ENCODE measurements at places on chromosomes 4 and X.

- DNase-seq: no peak
Measured at GRCh38 chr4:183374950-183375555, 52.8 kb upstream of the CLDN24 start.

DNA sequence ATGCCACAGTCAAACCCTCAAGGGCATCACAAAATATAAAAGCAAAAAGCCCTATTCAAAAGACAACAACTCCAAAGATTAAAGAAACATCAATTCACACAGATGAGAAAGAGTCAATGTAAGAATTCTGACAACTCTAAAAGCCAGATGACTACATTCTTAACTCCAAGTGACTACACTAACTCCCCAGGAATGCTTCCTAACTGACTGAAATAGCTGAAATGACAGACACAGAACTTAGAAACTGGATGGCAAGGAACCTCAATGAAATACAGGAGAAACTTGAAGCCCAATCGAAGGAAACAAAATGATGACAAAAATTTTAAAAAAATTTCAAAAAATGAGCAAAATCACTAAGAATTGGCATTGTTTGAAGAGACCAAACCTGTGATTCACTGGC lies 1047.6 kb upstream of the PCDH10 start:
- DNase-seq: no peak

DNA sequence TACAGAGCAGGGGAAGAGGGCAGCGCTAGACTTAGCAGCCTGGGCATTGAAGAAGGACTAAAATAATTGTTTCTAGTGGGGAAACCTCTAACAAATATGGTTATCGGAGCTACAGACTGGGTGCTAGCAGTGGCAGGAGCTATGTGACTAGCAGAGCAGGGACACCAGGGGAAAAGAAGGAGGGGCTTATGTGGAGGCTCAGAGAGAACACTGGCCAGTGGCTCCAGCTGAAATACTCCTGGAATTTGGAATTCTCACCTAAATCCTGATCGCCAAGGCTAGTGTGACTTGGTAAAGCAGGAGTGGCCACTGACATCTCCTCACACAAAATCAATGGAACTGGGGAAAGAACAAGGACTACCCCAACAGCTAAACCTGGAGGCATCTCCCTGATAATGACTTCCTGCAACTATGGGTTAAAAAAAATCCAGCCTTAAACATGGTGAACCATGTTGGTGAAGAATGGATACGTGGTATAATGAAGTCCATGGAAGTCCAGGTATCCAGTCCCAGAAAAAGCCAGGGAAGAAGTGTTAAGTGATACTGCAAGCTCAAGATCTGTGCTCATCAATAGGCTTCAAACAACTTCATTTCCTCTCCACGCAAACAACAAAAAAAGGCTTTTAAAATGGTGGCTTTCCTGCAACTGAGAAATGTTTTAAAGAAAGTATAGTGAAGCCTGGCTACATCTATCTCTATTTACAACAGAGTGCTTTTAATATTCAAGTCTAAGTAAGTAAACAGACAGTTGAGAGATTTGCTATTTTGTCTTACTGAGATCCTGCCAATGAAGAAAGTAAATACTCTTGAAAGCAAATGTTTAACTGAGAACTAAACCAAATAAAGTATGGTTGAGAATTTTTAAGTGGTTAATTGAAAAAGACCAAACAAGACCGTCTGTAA lies 1.8 kb downstream of the TAPT1 start:
- peak; percentile 61 for DNase-seq

GRCh38 chr4:3760841-3761240 lies 5.3 kb upstream of the ADRA2C start:
- DNase-seq: no peak

DNA sequence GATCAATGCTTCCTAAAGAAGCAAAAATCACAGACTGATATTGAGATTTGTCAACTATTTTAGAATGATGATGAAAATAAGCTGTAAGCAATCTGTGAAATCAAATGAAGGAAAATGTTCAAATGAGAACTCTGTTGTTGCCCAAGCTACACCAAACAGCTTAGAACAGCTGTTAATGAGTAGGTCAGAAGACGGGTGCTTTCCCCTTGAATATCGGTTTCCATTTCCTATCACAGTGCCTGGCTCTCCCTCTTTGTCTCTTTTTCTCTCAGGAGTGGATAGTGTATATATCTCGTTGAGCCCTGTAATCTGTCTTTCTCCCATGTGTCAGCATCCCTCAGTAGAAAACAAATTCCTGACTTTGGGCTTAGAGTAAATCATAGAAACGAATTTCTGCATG lies 1592.9 kb upstream of the TENM3 start:
- DNase-seq: no peak

- no peak for DNase-seq
Measured at GRCh38 chr4:110787109-110787508, 164.2 kb upstream of the PITX2 start.

GRCh38 chr4:107318078-107318477 lies 282.0 kb upstream of the DKK2 start:
- DNase-seq: no peak

DNA sequence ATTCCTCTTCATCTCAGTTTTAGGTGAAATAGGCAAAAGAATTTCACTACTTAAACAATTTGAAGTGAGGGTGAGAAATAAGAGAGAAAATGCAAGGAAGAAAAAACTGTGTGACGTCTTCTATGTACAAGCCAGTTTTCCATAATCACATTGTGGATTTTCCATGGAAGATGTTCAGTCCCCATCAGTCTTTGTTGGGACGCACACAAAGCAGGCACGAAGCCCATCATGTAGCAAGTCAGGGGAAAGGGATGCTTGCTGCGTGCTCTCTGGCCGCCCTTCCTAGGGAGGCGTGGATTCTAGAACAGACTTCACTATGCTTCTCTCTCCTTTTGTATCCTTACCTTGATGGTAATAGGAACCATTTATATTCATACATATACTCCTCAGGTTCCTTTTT lies 54.7 kb downstream of the RBPJ start:
- DNase-seq: no peak

DNA sequence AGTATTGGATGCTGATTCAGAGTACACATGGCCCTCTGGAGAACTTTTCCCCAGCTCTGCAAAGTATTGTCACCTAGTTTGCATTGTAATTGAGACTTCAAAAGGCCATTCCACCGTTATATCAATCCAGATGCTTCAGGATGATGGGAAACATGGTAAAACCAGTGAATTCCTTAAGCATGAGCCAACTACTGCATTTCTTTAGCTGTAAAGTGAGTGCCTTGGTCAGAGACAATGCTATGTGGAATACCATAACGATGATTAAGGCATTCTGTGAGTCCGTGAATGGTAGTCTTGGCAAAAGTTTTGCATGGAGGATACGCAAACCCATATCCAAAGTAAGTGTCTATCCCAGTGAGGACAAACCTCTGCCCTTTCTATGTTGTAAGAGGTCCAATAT lies 355.2 kb downstream of the DCAF12L2 start:
- DNase-seq: no peak

DNA sequence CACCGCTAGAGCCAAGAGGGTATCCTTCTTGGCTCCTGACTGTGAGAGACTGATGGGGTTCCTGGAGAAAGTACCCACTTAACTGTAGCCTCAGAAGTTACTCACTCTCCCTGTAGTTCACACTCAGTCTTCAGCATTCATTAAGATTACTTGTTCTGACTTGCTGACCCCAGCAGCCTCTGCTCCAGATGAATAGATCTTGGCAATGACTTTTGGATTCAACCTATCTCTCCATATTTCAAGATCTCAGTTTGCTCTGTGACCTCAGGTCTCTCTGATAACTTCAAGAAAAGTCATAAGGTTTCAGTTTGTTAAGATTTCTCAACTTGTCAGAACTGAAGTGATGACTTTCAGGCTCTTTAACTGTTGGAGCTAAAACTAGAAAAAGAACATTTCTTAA lies 825.6 kb downstream of the PCDH7 start:
- DNase-seq: no peak

GRCh38 chr4:102608190-102608589 lies 107.0 kb downstream of the NFKB1 start:
- DNase-seq: no peak

- no peak for DNase-seq
Measured at GRCh38 chr4:120568731-120569130, 353.8 kb downstream of the PRDM5 start.

DNA sequence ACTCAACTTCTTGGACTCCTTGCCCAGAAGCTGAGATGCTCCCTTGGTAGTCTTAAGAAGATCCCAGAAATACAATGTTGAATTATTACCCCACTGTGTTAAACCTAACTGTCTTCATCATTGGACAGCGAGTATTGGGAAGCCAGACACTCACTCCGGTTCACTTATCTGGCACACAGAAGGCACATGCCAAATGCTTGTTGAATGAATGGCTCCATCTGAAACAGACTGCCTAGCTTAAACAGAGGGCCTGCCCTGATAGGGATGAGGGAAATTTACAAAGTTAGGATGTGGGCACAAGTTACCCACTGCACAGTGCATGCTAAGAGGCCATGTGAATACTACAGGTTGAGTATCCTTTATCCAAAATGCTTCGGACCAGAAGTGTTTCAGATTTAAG lies 79.3 kb downstream of the RASL11B start:
- no peak for DNase-seq

DNA sequence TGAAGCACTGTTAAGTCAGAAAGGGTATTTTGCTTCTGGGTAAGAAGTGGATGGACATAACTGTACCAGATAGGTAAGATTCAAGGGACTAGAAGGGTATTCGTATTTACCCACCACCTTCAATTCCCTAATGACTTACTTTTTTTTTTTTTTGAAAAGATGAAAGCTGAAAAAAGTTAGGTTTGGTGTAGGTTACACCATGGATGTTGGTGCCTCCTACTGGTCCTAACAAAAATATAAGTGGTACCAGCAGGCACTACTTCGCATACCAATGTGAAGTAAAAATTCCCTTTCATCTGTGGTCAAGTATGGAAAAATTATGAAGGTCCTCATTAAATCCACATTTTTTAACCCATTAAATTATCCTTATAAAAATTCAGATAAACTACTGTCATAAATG lies 7.2 kb downstream of the ANKRD17 start:
- no peak for DNase-seq

DNA sequence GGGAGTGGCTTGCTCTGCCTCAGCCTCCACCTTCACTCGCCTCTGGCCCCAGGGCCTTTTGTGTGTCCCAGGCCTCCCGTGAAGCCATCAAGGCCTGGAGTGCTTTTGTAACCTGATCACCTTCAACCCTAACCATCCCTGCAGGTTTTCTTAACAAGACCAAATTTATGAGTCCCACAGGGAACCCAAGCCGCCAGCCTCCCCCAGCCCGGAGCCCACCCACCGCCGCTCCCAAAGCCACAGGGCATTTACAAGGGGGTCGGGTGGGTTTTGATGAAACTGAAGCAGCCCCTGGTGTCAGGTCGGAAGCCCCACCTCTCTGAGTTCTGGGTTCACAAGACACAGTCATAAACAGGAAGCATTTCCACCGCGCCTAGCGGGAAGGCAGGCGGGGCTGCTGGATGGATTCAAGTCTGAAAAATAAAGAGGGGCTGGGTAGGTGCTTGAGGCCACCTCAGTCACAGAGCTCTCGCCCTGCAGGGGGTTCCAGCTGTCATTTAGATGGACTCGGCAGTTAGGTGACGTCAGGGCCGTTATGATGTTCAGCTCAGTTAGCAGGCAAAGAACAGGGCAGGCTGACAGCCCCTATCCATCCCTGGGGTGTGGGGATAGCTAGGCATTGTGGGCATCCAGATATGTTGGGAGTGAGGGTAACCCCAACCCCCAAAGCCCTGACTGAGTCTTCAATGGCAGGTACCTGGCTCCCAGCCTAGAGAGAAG lies 128.5 kb downstream of the BCOR start:
- DNase-seq: no peak

DNA sequence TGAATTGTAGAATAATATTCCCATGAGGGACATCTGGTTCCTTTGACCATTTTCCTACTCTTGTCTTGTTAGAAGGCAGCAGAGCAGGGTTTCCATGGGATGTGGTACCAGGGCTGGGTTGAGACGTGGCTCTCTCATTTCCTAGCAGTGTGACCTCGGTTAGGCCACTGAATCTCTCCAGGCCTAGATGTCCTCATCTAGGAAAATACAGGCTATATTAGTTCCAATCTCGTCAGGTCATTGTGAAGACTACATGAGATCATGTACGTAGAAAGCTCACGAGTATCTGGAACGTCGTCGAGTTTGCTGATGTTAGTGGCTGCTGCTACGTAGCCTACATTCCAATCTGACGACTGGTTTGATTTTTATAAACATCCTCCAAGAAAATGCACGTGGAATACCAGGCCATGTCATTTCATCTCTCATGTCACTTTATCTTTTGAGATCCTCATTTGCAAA lies 278.2 kb upstream of the GATB start:
- DNase-seq: no peak

DNA sequence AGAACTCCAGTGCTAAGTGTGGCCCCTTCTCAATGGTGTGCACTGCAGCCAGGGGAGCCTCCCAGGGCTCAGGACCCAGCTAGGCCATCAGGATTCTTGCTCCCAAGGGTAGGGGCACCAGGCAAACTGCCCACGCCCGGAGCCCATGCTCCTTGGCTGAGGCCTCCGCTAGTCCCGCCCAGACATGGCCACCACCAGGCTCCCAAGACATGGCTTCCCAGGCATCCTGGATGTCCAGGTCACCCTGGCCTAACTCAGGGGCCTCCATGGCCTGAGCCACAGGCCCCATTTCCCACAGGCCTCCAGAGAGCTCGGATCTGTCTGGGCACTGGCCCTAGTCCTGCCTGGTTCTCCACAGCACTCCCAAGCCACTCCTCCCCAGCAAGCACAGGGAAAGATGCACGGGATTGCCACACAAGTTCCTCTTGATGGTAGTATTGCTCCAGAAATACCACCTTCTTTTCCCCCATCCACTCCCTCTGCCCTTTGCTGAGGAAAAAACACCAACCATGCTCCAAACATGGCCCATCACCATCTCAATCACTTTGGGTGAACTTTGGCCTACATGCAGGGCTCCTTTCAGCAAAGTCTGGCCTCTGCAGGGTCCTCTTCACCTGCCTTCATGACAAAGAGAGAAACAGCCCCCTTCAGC lies 274.7 kb upstream of the AGTR2 start:
- DNase-seq: no peak

- DNase-seq: no peak
Measured at GRCh38 chr4:20676501-20677197, 23.6 kb upstream of the PACRGL start.

DNA sequence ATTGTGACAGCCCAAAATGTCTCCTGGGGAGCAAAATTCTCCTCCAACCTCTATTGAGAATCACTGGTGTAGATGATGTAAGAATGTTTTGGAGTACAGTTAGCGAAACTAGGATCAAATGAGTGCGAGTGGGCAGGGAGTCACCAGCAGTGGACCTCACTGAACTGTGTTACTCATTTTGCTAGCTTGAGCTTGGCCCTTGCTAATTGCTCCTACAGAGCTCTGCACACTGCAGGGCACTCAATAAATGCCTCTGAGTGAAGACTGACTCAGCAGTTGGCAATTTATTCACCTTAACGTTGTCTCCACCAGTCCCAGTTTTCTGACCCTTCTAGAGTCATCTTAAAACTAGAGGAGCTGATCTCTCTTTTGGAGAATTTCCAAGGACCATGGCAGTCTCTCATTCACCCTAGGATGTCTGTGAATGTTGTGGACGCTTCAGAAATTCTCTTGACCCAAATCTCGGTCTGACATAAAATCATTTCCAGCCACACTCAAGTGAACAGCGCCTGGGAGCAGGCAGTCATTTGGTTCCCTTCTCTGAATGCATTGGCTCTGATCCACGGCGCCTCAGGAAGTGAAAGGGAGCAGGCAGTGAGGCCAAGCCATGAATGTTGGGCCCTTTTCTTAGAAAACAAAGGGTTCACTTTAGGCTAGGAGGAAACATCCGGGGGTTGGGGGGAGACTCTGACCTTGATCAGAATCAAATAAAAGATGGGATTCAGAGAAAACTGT lies 148.1 kb downstream of the NWD2 start:
- no peak for DNase-seq

GRCh38 chr4:108861334-108861733 lies 98.5 kb upstream of the ETNPPL start:
- DNase-seq: no peak

GRCh38 chr4:47359891-47360290 lies 103.6 kb downstream of the COMMD8 start:
- no peak for DNase-seq
